ENCODE measurements at places on chromosomes 4 and X.

DNA sequence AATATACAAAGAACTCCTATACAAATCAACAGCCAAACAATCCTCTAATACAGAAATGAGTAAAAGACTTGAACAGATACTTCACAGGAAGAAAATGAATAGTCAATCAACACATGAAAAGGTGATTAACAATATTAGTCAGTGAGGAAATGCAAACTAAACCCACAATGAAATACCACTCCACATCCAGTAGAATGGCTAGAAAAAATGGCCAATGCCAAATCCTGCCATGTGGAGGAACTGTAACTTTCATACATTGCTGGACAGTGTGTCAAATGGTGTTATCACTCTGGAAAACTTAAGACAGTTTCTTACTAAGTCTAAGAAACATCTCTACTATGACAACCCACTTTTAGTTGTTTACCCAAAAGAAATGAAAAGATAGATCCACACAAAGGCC is 59.5 kb downstream of the NSG1 start:
- no peak for DNase-seq

- DNase-seq = peak; percentile 58
These were observed 206.2 kb downstream of the KCNIP4 start for GRCh38 chr4:21742326-21742725.

- no peak for DNase-seq
These were observed 25.9 kb downstream of the FRAS1 start for GRCh38 chr4:78083035-78083434.

DNA sequence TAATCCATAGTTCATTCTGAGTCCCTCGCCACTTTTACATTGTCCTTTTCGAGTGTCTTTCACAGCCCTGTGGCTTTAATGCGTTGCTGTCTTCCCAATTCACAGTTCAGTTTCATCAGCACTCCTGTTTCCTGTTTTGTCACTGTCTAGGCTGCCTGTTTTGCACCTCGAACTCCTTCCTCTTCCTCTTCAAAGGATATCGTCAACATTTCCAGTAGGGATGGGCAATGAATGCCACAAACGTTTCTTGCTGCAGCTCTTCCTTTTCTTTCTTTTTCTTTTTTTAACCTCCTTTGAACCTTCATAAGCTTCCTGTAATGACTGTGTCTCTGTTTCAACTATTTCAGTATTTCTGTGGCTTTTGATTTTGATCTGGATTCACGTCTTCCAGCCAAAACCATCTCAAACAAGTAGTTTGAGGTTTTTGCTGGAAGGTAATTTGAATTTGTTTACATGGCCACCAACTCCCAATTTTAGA is 105.4 kb downstream of the ANXA3 start:
- no peak for DNase-seq

DNA sequence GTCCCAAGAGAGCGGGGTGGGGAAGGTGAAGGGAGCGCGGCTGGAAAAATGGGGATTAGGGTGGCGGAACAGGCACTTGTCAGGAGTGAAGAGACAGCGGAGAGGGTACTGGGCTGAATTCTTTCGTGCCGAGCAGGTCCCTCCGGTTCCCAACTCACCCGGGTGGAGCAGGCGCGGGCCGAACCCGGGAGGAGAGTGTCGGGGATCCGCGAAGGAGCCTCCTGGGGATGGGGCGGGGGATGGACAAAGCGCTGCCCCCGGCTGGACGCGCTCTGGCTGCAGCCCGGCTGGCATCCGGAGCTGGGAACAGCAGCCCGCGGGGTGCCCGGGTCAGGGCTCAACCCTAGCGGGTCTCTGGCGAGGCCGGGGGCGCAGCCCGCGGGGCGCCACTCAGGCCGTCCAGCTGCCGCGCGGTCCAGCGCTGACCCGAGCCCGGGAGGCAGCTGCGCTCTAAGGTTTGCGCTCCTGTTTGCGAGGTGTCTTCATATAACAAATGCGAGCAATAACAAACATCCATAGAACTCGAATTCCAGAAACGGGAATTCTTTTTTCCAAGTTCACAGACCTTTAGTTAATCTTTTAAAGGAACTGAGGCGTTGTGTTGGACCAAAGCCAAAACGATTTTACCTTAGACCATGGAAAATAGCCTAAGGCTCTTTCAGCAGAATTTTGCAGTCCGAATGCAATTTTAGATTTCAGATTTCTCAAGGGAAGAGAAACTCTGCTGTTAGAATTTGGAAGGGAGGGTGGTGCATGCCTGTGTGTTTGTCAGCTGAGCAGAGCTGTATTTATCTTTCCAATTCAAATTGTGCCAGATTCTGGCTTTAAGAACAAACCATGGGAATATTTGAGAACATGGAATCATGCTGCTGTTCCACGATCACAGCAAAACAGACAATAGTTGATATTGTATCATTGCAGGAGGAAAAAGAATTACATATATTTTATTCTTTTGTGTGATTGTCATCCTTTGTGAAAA is 744 bp downstream of the NPY5R start:
- DNase-seq = no peak

GRCh38 chr4:5368426-5368825 is 317.1 kb downstream of the STK32B start:
- no peak for DNase-seq

GRCh38 chrX:153827903-153828302 is 2.4 kb downstream of the PDZD4 start:
- no peak for DNase-seq

- DNase-seq = no peak
These were observed 87.8 kb downstream of the GPRASP3 start for GRCh38 chrX:102808336-102808735.

- DNase-seq = no peak
These were observed at the start of gene CT47C1 for GRCh38 chrX:119072744-119073143. Gene CT47C1 (plus strand): TSS chrX:119072993. CDS start chrX:119073226, 233 bp downstream.

- DNase-seq = no peak
These were observed 14.8 kb upstream of the SPON2 start for GRCh38 chr4:1187182-1187581.

DNA sequence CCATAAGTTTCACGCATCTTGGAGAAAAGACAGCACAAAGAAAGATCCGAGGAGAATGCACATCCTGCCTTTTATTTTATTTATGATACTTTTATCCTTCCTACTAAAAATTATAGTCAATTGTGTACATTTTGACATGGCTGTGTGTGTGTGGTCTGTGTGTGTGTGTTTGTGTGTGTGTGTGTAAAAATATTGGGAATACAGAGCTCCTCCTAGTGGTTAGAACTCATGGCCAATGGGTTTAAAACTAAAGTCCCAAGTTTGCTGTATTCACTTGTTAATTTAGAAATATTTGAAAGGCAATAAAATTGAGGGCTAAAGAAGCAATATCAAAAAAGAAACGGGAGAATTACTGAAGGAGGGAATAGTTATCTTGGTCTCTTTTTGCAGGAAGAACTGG is 47.5 kb downstream of the NKX6-1 start:
- no peak for DNase-seq

DNA sequence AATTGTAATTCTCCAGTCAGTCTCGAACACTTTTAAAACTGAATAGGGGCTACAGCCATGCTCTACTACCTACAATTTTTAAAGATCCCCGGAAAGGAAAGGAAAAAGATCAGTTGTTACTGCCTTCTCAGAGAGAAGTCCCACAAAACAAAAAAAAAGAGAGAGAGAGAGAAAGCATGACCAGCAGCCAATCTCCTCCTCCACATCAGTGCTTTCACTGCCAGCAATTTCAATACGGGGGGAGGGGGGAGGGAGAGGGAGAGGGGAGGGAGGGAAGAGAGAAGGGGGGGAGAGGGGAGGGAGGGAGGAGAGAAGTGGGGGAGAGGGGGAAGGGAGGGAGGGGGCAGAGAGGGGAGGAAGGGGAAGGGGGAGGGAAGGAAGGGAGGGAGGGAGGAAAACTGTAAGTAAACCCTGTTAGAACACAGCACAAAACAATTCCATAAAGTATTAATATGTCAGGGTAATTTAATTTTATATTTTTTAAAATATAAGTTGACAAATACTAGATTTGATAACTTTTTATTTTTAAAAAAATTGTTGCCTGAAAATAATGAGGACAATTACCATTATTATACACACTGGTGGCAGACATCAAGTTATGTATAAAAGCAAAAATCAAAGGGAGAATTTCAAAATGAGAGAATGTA is 108.0 kb downstream of the LRBA start:
- no peak for DNase-seq

DNA sequence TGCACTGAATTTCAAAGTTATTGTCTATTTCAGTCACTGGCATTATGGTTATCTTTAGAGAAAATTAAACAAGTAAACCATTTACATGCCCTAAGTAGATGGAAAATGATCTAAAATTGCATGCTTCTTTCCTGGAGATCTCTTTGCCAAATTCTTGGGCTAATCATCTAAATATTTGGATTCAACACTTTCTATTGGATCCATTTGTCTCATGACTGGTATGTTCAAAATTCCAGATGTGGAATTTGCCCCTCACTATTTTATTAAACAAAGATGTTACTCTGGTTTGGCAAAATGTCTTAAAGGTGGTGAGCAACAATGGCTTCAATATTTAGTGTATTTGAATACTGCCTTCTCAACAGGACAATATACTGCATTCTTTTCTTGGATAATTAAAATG is 147.5 kb upstream of the CASK start:
- DNase-seq = no peak

DNA sequence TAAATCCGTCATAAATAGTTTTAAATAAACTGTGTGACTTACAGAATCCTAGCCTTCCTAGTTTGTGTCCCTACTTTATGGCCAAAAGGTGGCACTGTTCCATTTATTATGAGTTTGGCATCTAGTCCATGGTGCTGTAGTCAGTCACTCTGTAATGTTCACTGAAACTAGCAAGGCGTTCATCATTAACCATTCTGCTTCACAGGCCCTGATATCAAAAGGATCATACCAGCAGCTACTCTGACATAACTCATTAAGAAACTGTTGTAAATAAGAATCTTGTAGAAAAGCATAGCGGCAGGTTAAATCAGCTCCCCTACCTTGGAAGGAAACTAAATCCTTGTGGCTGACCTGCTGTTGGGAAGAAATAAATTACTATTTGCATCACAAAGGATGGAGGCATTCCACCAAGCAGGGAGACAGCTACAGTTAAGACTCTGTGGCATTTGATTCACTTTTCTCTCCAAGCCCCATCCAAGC is 919.6 kb upstream of the DIAPH2 start:
- no peak for DNase-seq

DNA sequence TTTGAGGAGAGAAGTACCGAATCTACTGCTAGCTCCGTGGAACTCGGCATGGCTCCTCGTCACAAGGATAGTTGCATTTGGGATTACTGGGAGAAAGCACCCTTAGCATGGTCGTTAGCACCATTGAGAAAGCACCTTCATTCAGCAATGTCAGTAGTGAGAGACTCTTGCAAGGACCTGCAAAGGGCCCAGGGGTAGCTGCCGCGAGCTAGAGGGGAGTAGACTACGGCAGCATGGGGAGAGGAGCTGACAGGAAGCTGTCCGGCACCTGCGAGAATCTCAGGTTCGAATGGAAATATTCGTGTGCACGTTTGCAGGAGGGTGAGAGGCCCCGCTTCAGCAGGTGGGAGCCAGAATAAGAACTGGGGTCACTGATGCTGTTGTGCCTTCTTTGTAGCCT is 20.2 kb downstream of the TLR10 start:
- no peak for DNase-seq

DNA sequence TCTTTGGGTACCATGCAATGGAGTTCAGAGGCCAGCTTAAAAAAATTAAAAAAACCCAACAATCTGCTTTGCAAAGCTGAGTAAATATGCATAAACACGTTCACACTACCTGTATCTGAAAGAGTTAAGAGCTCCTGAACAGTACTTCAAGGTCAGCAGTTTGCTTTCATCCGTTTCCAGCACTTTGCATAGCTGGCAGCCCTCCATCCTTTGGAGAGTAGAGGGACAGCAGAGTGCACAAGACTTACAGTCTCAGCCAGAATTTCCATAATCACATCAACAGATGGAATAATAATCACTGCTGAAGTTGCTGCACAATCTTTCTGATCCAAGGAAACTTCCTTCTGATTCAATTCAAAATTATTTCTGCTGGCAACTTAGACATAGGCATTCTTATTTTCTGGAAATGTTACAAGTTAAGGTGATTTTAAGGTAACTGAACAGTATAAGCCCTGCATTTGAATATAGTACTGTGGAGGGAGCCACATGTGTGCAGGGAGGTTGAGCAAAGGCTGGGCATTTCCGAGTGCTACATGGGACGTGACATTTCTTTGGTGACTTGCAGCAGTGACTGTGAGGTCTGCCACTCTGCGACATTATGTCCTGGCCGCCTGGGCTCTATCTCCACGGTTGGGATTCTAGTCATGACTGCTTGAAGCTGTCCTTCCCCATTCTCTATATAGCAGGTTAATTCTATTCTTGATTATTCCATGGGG is 73.5 kb upstream of the EMCN start:
- no peak for DNase-seq

DNA sequence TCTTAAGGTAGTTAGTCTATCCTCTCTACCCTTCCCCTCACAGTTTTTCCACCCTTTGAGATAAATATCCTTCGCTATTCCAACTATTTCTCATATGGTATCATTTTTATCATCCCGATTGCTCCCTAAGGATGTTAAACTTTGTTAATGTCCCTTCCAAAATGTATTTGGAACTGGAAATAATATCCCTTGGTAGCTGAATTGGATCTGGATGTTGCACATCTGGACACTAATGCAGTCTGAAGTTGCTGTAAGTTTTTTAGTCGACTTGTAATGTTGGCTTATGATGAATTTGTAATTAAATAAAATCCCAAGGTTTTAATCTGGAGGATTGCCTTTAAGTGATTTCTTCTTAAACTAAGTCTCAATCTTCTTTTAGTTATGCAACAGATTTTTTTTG is 22.5 kb downstream of the XIAP start:
- DNase-seq = no peak

DNA sequence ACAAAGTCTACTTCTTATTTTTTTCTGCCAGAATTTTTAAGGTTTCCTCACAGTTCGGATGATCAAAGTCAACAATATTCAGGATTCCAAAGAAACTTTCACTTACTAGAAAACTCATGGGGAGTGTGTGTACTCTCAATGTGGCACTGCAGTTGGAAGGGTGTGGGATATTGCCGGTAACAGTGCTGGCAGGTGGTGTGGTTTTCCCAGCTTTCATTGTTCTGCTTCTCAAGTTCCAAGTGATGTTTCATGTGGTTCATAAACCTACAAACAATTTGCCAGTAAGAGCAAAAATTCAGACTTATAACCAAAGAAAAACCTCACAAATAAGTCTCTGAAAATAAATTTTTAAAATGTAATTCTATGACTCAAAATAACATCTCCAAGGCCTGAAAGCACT is 39.8 kb downstream of the ZNF280C start:
- DNase-seq = no peak

DNA sequence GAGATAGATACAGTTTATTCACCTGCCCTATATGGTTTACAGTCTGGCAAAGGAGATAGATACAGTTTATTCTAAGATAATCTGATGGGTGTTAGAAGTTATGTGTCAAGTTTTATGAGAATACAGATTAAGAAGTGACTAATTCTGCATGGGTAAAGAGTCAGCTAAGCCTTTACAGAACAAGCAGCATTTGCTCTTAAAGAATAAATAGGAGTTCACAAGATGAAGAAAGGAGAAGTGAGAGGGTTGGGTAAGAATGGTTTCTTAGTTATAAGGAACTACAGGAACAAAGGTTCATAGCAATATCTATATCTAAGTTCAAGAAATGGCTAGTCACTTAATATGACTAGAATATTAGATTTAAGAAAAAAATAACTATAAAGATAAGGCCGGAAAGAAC is 47.6 kb downstream of the THOC2 start:
- DNase-seq = no peak

All from AG09309 (cell line).